Muscle of arm (tissue), 14 donors: ENCODE measurements at places on chromosomes 5 and 9.

DNA sequence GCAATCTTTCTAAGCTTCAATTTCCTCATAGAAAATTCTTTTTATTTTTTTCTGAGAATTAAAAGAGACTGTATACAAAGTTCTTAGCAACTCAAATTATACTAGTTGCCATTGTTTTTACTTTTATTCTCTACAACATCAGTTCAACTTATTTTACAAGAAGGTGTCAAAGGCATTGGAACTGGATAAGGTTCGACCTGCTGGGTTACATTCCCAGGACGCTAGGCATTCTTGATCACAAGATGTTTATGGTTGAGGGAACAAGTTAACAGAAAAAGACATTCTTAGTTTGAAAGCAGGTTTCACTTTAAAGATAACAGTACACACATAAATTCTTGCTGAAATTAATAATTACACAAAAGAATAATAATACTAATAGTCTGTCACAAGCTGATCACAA lies 163.5 kb upstream of the SNX2 start:
- DNase-seq, result no peak

DNA sequence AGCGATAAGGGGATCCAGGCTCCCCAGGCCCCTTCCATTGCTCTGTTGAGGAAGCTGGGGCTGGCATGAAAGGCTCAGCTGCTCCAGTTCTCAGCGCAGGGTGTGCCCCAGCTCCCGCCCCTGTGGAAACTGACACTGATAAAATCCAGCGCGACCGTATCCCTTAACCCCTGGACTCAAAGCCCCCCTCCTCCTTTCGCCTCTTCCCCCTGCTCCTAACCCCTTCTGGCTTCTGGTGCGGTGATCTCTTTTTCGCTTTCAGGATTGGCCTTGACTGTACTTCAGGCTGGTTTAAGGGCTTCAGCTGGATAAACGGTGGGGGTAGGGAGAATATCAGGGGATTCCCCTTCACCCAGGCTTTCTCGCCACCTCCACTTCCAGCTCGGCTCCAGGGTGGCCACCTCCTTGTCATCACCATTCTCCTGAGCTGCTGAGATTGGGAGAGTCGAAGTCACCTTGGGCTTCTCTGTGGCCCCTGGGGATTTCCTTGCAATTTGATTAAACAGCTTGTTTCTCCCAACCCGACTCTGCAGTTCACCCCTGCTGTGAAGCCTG lies 843 bp downstream of the BSPRY start:
- no peak for DNase-seq

DNA sequence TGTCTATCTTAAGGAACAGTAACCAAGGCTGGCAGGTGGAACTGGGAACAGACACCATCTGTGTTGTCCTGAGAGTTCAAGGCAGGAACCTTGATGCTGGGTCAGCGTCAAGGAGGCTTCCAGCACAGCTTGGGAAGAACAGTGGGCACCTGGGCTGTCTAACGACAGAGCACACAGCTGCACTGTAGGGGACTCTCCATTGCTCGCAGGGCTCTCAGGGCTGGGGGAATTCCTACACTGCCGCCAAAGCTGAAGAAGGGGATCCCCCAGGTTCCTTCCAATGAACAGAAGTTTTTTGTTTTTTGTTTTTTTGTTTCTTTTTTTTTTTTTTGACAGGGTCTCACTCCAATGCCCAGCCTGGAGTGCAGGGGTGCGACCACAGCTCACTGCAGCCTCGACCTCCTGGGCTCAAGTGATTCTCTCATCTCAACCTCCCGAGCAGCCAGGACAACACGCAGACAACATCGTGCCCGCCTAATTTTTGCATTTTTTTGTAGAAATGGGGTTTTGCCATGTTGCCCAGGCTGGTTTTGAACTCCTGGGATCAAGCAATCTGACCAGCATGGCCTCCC lies 81.9 kb downstream of the PTPN3 start:
- DNase-seq, result no peak

- no peak for DNase-seq
Observed at GRCh38 chr5:25500635-25501034, 855.9 kb upstream of the CDH10 start.

DNA sequence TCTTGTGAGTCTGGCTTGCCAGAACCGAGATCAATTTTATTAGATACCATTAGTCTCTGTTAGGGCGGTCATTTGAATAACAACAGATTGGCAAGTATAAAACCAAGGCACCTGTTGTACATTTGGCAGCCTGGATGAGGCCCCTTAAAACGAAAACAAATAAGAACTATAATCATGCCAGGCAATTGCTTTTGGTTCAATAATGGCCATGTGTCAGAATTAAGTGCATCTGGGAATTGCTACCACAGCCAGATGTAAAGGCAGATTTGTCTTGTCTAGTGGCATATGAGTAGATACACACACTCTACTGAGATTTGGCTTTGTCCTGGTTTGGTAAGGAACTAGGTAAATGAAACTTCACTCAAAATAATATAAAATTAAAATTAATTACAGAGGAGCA lies 1046.2 kb upstream of the DMAC1 start:
- DNase-seq, result no peak

DNA sequence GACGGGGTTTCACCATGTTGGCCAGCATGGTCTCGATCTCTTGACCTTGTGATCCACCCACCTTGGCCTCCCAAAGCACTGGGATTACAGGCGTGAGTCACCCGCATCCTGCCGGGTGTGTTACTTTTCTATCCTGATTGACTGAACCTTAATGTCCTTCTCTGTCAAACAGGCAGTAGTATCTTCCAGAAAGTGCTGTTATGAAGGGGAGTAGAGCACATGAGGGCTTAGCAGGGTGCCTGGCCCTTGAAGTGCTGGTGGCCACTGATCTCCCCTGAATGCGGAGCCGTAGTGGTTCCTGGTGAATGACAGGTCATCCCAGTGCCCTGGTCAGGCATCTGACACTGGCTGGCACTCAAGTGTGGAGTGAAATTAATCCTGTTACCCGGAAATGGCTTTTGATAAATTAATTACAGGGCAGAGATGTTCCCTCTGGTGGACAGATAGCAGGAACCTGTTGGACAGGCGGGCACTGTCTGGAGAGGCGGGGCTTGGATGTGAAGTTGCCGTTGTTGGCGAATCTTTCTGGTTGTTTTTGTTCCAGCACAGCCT lies 28.4 kb downstream of the PRRC2B start:
- no peak for DNase-seq

DNA sequence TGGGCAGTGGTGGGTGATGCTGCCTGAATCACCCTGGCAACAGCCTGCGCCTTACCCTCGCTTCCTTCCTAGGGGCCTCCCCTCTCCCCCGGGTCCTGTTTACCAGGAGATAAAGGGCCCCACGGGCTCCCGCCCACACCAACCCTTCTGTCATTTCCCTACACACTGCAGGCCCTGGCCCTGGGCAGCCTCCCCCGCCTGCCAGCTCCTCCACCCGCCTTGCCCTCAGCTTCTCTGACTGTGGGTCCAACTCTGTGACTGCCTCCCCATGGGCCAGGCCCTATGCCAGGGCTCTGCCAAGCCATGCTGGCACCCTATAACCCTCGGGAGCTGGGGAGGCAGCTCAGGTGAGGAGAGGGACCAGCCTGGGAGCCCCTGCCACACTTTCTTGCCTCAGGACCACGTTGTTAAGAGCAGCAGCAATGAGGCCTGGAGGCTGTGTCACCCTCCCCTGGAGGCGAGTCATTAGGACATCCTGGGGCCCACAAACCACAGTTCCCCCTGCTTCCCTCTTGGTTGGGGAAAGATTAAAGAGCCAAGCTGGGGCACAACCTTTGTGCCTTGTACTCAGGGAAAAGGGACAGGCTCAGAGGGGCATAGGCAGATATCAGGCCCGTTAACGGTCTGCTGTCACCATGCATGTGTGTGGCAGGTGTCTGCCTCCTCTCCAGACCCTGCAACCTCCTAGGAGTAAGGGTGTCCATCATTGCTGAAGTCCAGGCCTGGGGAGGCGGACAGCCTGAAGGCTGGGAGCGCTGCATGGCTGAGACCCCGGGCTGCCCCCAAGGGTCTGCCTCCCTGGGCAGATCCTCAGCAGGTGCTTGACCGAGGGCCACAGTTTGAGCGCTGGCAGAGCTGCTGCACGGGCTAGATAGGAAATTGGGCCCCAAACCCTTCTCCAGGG lies 2.8 kb downstream of the MGAT4B start:
- DNase-seq, result no peak

DNA sequence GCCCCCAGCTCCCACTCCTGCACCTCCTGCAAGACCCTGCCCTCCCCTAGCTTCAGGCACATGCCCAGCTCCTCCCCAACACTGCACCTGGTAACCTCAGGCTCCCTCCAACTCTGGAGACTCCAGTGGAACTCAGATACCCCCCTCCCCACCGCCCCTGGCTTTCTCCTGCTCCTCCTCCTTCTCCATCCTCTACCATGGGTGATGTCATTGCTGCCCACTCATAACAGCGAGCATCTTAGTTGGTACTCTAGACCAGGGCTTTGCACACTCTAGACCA lies 24.7 kb upstream of the CNOT6 start:
- DNase-seq, result no peak

DNA sequence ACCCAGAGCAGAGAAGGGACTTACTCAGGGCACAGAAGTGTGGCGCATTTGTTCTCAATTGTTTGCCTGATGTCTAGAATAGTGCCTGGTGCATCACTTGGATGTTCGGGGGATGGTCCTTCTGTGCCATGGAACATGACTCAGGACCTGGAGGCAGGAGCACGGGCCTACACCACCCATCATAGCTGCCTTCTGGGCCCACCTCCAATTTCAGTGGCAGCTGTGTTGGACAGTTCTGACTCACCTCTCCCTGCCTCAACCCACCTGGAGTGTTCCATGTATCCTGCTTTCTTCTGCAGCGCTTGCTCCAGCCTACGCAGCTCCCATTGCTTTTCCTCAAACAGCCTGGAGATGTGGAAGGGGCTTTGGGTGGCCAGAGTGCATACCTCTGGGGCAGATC lies 12.5 kb upstream of the CXCL14 start:
- DNase-seq, result no peak

DNA sequence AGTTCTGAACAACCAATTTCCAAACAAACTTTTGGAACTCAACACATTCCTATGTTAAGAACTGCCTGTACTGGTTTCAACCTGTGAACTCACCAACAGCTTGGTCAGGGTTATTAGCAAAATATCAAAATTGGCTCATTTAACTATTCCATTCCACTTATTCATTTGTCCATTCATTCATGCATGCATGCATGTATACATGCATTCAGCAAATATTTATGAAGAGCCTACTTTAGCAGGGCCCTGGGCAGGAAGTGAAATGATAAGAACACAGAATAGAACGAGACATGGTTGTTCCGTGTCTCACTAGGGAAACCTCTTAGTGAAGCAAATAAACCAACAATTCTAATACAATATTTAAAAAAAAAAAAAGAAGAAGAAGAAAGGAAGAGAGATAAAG lies 107.4 kb downstream of the GLIS3 start:
- DNase-seq, result no peak

GRCh38 chr9:27799326-27799725 lies 226.0 kb upstream of the C9orf72 start:
- DNase-seq, result no peak

DNA sequence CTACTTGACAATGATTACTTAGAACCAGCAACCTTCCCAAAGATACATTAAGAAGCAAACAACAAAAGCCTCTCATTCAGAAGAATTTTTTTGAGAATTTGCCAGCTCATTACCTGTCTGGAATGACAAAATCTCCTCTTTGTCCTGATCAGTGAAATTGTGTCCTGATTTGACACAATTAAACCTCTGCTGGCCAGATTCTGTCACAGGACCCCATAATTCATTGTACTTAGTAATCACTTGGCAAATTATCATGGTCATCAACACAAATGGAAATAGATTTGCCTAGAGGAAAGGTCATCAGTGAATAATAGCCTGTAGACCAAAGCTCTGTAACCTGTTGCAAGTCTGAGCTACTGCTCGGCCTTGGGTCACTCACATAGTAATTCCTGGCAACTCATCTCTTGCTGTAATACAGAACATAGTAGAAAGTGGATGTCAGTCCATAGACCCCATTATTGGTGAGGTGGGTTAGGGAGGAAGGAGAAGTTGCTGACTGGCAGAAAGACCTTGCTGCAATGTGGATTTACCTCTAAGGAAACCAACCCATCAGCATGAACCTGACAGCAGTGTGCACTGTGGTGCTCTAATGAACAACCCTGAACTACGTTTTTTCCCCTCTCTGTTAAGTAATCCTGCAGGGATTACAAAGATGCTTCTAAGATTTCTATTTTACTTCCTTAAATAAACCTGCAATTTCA lies 370.1 kb downstream of the KIAA0825 start:
- DNase-seq, result no peak

GRCh38 chr9:36486933-36487481 lies 85.7 kb upstream of the MELK start:
- peak; percentile 44 for DNase-seq

DNA sequence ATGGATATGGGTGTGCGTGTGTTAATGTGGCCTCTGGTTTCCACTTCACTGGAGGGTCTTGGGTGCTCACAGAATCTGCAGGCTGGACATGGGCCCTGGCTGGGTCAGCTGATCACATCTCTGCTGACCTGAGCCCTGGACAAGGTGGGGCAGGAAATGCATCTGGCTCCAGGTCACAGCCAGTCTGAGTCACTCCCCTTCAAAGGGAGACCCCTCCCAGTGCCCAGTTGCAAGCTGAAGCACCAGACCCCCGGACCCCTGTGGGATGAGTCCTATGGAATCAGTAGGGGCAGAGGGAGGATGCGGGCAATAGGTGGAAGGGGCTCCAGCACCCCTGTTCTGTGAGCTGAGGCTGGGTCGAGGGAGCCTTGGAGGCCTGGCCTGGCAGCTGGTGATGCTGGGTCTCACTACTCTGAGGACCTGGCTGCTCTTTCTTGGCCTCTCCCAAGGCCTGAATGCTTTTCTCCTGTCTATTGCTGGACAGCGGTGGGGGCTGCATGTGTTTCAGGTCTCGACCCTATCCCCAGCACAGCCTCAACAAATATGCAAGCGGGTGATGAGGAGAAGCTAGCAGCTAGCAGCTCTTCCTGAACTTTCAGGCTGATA lies 54.5 kb downstream of the PHF2 start:
- no peak for DNase-seq

DNA sequence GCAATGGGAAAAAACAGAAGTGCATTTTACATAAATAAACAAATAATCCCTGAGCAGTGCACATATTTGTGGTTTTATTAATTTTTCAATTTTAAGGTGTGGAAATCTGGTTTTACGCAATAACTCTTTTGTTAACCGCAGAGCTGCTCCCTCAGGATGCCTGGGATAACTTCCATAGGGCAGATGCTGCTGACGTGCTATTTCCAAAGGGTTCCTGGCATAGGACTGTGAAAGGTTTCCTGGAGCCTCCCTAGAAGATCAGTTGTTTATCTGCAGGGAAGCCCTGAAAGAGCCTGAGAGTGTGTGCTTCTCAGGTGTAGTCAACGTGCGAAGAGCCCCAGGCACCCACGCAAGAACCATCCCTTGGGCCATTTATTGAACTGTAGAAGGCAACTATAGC lies 443.5 kb downstream of the PLK2 start:
- DNase-seq, result no peak

GRCh38 chr5:139458580-139459407 lies 3.7 kb downstream of the ECSCR start:
- no peak for DNase-seq

GRCh38 chr5:179763215-179763945 lies 30.4 kb upstream of the LTC4S start:
- peak; percentile 59 for DNase-seq

DNA sequence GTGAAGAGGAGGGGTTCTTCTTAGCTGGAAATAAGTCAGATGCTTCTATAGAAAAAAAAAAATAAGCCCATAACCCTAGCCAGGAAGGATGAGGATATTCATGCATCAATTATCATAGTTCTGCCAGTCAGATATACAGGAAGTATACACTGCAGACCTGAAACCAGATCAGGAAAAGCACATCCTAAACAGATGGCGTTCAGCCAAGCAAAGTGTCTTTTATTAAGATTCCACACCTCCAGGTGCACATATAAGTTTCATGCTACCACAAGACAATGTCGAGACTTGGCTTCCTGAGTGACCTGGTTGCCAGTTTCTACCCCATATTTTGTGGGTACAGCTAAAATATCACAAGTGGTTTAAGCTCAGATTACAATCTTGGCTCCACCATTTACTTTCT lies 108.3 kb downstream of the CETN3 start:
- DNase-seq, result no peak
